ENCODE measurements at places on chromosomes 3 and 15.

GRCh38 chr15:44034933-44035624 lies 160.0 kb downstream of the FRMD5 start:
- no peak for DNase-seq

GRCh38 chr15:58447271-58448010 lies 15.7 kb downstream of the LIPC start:
- DNase-seq: no peak

DNA sequence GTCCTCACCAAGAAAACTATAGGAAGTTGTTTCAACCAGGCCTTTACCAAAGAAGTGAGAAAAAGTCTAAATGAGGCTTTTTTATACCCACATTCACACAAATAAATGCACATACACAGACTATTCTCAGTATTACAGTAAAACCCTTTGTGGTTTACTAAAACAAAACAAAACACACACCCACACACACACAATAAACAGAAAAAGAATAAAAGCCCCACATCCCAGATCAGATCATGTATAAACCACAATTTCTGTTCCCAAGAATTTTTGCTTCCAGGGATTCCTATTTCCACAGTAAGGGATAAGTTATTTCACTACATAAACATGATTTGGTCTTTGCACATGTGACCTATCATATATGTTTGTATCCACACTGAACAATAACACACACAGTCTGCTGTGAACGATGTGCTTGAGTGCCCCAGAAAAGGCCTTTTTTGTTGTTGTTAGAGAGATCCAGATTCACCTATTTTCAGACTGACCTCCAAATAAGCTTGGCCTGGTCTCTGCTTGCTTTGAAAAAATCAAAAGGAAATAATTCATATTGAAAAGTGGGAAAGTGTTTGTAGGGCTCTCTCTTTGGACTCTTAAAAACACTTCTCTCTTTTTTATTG lies 283.4 kb upstream of the ATP11B start:
- no peak for DNase-seq

DNA sequence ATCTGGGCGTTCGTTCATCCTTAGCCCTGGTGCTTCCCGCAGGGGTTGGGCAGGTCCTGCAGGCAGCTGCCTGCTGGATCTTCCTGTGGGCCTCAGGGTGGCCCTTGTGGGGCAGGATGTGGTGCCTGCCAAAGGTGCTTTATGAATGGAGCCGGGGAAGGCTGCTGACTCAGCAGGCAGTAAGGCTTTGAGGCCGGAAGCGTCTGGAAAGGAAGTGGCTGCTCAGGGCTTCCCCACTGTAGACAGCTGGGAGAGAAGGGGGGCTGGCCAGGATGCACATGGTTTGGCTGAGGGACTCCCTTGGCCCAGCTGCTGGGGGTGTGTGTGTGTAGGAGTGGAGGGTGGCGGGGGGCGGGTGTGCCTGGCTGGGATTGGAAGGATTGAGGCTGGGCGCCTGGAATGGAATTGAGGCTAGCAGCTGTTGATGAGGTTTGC lies 12.9 kb downstream of the CD276 start:
- DNase-seq: peak; percentile 49

GRCh38 chr15:57684491-57685151 lies 21.9 kb upstream of the POLR2M start:
- no peak for DNase-seq

DNA sequence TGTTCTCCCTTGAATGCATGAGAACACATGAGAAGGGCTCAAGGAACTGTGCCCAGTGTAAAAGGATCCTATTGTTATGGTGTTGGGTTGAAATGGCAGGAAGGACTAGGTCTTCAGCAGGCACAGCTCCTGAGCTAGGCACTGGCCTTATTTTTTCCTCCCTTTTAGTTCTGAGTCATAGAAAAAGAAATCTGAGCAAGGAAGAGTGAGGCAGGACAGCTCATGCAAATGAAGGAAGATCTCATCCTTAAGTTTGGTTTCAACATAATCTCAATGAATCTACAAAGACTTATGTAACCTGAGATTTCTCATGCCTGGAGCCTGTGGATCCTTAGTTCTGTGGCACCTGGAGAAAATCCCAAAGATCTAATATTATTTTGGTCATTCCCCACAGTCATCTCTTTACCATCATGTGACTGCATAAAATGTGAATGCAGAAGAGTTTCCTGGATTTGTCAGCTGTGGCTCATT lies 188.6 kb upstream of the TBL1XR1 start:
- no peak for DNase-seq

- DNase-seq: no peak
Observed at GRCh38 chr3:125050488-125051090, 5.2 kb downstream of the HEG1 start.

- DNase-seq: no peak
Observed at GRCh38 chr3:157238457-157238856, 78.5 kb upstream of the CCNL1 start.

DNA sequence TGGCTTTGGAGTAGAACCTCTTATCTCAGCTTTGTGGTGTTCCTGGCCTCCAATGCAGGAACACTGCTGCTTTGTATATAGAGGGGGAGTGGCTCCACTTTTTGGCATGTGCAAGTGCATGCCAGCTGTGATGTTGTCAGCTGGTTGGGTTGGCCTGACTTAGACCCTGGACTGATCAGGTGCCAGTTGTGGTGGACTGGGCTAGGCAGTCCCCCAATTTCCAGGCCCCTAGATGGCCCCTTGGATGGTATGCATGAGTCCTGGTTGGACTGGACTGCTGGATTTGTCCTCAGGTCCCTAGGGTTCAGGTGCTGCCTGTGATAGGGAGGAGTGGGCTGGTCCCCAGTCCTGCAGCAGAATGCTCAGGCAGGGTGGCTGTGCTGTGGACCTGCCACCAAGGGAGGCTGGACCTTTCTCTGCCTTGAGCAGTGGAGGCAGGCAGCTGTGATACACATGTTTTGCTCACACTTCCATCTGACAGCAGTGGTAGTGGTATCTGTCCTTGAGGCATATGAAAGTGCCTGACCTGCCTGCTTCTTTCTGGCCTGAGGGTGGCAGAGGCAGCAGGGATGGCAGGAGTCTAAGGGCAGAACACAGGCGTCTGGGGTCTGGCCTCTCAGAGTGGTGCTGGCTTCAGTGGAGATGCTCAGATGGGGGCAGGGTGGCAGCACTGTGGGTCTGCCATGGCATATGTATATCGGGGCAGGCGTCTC lies 74.8 kb downstream of the STXBP5L start:
- no peak for DNase-seq

- no peak for DNase-seq
Observed at GRCh38 chr15:39948817-39949216, 14.9 kb downstream of the EIF2AK4 start.

DNA sequence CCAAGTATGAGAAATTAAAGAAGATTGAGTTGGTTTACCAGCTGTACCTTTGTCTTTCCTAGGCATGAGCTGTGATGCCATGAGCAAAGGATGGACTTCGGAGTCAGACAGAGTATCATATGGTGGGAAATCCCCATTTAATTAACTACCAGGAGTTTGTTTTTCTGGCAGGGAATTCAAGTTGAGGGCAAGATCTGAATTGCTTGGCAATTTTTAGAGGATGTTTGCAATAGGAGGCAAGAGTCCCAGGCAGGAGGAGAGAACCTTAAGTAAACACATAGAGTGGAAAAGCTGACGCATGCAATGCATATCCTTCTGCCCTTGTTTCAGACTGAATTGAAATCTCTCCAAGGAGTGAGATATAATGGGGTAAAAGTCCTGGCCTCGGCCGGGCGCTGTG lies 569.7 kb upstream of the MDFIC2 start:
- DNase-seq: no peak

- DNase-seq: no peak
Observed at GRCh38 chr3:13878281-13879101, 1.4 kb downstream of the WNT7A start.

DNA sequence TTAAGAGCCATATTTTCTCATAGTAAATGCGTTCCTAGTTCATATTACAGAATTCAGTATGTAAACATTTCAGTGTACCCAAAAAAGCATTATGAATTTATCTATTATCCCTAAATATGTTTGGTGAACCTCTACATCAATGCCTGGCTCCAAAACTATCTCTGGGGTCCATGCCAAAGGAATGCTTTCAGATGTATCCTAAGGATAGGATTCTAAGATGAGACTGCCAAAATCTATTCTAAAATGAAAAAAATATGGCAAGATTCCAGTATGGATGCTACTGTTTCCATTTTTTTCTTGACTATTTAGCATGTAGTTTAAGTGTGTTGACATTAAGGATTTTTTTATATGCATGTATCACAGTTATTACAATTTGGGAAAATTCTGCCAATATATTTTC lies 18.8 kb downstream of the EIF5A2 start:
- DNase-seq: no peak

DNA sequence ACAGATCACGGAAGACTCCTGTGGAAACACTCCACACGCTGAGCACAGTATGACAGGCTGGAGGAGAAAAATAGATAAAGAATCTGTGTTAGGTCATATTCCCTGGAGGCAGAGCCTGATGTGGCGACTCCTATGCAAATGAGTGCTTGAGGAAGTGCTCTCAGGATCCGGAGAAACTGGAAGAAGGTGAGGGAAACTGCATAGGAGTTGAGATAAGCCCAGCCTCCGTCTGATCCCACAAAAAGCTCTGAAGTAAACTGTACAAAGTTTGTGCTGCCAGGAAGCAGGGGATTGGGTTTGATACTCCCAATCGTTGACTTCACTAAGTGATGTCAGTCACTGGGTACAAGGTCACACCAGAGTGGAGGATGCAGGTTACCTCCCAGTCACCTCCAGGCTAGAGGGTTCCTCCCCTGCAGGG lies 33.4 kb downstream of the OSBPL10 start:
- DNase-seq: no peak

GRCh38 chr3:62133015-62133414 lies 240.3 kb downstream of the FEZF2 start:
- DNase-seq: no peak

DNA sequence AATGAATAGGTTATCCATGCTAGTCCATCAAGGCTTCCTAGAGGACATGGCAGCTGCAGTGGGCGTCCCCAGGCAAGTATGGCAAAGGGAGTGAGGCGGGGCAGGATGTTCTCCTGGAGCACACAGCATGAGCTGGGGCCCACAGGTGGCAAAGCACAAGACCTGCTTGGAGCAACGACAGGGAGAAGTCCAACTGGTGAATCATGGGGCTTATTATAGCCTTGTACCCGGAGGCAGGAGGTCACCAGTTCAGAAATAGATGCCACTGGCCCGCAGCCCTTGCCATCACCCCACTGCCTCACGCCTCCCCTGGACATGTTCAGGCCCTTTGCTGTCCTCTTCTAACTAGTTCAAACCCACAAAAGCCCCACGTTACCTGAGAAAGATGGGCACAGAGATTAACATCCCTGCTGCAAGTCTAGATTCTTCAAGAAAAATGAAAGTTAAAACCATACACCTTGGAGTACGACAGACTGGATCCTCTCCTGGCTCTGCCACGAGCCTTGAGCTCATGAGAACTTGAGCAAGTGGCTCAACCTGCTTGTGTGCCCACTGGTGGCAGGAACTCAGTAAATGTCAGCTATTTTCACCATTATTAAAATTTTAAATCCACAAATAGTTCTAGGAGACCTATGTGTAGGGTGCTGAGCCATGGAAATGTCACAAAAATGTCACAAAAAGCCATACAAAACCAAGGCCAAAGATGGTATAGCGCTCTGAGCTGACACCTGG lies 1.8 kb upstream of the SRGAP3 start:
- DNase-seq: no peak

GRCh38 chr3:14768182-14768790 lies 50.5 kb upstream of the FGD5 start:
- DNase-seq: no peak

DNA sequence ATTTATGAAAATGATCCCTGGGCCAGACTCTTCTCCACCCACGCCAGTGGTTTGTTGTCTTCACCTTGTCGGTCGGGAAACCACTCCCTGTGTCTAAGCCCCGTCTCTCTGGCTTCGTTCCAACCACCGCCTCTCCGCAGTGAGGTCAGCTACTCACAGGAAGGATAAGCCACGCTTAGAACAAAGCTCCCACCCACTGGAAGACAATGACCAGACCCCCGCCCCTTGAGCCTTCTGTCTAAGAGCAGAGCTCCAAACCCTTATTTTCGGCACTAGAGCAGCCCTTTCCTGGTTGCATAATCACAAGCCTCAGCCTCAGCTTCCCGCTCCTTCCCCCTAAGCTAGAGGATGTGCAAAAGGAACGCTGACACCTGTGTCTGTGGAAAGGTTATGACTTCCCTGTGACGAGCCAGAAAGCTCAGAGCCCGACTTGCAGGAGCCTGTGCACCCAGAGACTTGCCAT lies 114.9 kb upstream of the MEF2A start:
- DNase-seq: no peak

DNA sequence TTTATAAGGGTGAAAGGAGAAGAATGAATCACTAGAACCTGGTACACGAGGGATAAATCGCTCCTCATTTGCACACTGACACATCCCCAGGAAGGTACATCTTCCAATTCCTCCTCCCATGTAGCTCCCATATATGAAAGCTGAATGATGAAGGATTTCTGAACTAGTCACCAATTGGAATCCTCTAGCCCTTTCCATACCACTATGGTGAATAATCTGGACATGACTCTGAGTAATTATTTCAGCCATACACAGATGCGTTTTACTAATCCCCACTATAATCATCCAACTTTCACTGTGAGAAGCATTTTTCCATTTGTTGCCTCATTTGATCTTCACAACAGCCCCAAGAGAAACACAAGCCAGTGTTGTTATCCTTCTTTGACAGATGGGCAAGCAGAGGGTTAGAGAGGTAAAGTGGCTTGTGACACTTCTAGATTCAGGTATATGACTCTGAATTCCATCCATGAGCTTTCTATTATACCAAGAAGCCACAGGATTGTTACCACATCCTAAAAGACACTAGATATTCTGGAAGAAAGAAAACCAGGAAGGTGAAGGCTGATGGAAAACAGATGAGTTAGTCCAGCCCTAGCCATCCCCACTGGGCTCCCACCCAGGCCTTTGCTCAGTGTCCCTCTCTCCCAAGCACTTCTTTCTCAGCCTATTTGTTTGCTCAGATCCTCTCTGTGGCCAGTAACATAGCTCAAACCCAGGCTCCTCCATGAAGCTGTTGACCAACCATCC lies 22.2 kb upstream of the BCL6 start:
- no peak for DNase-seq

DNA sequence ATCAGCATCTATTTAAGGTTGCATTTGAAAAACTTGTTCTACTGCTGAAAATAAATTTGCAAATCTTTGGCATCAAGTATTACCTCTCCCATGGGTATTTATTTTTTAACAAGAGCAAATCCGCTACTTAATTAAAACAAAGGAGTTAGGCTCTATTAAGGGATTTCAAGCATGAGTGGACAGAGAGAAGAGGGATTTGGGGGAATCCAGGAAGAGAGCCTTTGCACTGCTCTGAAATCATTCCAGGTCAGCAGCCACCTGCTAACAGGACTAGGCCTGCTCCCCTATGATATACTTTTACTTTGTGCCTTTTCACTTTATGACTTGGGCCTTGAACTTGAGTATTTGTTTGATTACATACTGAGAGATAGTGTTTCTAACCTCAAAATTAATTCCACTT lies 57.1 kb downstream of the IQCH start:
- no peak for DNase-seq

Data from stimulated activated CD8-positive, alpha-beta memory T cell treated with anti-CD3 and anti-CD28 coated beads, Interleukin-4, amount 100 ng/mL, for 4 hours (primary cell).